ENCODE measurements at places on chromosomes 7 and 10. TPM values are rescaled to one million over a fixed set of nuclear protein-coding genes. Genes with fewer than 3 reads are reported as not detected.

GRCh38 chr10:132173185-132173584, 13.6 kb upstream of the DPYSL4 start:
- DNase-seq = no peak

DNA sequence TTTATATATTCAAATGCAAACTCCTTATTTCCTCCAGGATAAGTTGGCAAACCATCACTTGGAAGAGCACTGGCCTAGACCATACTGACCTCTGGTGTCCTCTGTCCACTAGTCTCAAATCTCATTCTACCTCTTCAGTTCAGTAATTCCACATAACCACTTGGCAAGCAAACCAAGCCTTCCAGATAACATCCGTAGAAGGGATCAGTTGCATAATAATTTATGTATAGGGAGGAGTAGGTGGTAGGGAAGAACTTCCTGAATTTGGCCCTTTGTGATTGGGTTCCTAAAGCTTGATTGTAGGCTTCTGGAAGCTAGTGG, 55.0 kb downstream of the WAC start:
- DNase-seq = peak; percentile 59

GRCh38 chr10:124917428-124918190, 24.3 kb upstream of the ZRANB1 start:
- DNase-seq = peak; percentile 41

GRCh38 chr10:100186253-100187212, 704 bp upstream of the ERLIN1 start:
- DNase-seq = peak; percentile 46

GRCh38 chr10:36181426-36182178, 539.5 kb upstream of the FZD8 start:
- peak; percentile 28 for DNase-seq

DNA sequence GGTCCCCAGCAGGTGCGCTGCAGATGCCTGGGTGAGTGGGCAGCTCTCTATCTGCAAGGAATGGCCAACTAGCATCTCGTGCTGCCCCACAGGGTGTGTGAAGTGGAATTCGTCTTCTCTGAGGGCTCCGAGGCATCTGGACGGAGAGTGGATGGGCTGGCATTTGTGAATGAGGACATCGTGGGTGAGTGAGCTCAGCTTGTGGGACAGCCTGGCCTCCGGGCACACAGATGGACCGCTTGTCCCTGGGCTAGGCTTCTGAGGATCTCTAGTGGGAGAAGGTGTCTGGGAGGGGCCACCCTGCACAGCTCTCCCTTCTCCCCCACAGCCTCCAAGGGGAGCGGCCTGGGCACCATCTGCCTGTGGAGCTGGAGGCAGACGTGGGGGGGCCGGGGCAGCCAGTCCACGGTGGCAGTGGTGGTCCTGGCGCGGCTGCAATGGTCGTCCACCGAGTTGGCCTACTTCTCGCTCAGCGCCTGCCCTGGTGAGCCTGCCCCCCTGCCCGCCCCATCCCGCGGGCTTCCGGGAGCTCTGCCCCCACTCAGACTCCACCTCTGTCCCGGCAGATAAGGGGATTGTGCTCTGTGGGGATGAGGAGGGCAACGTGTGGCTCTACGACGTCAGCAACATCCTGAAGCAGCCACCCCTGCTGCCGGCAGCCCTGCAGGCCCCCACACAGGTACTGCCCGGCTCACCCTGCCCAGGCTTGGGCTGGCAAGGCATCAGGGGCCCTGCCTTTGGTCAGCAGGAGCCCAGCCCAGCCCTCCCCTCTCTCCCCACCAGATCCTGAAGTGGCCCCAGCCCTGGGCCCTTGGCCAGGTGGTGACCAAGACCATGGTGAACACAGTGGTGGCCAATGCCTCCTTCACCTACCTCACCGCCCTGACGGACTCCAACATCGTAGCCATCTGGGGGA, 6.3 kb downstream of the POLR2J start:
- DNase-seq = no peak

DNA sequence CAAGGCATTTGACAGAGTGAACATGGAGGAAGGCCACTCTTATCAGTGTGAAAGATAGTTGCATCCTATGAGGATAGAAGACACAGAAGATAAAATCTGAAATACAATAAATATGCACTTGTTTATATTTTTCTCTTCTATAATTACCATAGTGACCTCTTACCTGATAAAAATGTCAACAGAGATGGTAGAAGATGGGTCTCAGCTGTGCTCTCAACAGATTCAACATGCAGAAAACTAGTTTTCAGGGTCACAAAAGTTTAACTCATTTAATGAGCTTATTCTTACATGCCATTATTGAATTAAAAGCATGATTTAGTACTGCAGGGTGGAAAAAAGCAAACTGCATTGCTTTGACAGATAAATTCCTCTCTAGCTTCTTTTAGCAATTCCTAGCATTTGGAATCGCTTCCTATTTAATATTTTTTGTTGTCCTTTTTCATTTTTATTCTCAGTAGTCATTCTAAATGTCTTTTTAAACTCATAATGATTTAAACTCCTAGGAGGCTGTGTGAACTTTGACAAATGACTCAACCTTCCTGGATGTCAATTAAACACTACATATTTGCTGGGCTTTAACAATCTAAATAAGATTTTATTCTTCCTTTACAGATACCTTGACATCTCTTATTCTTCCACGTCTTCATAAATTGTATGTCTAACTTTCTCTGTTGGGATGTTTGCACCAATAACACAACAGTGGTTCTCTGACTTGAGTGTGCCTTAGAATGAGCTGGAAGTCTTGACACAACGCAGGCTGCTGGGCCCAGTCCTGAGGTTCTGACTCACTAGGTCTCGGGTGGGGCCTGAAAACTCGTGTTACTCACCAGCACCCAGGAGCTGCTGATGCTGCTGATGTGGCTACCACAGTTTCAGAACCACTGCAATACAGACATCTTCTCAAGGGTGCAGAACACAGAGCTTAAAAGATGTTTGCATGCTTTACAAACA, 565.5 kb upstream of the IGFBP3 start:
- DNase-seq = peak; percentile 83

DNA sequence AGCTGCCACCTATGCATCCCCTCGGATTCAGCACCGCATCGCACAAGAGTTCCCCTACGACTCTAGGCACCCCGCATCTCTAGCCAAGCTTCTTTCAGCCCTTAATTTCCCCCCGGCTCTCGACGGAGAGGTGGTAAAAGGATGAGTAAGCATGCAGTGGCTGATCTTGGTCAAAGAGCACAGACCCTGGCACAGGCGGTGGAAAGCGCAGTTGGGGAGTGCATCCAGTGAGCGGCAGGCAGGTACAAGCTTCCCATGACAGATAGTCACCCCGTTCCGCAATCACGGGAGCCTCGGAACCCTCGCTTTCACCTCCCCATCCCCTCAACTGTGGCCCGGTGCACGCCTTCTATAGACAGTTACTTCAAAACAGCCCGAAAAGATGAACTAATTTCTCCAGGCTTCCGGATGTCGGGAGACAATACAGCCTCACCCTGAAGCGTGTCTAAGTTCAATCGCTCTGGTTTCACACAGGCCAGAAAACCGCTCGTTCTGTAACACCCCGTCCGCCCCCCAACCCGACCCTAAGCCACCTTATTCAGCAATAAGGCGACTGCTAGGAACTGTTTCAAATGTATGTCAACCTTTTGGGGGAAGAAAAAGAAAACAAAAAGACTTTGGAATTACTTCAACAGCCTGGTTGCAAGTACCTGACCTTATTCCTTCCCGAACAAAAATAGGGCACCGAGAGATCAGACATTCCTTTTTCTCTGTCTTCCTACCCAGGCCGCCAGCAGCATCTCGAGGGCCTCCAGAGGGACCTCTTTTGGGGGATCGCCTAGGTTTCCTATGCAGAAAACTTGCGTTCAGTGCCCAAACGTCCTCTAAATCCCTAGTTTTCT, 1.4 kb downstream of the RHEB start:
- peak; percentile 51 for DNase-seq

DNA sequence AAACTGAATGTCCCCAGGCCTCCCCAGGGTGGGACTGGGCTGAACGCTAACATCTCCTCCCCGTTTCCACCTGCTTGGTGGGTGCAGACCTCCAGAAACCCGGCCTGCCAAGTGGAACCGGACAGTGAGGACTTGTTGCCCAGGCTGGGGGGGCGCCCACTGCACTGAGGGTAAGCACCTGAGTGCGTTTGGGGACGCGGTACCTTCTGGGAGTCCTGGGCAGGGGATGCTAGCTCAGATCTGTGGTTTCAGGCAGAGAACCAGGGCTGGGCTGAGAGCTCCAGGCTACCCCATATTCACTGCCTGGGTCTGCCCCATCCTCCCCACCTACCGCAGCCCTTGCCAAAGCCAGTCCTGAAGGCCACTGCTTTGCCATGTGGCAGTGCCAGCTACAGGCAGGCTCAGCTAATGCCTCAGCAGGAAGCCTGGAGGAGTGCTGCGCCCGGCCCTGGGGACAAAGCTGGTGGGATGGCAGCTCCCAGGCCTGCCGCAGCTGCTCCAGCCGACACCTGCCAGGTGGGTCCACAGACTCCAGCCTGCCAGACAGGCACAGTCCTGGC, 3.5 kb upstream of the ZNF467 start:
- DNase-seq = no peak

GRCh38 chr10:22335173-22335933, 9.9 kb upstream of the SPAG6 start:
- DNase-seq = no peak

DNA sequence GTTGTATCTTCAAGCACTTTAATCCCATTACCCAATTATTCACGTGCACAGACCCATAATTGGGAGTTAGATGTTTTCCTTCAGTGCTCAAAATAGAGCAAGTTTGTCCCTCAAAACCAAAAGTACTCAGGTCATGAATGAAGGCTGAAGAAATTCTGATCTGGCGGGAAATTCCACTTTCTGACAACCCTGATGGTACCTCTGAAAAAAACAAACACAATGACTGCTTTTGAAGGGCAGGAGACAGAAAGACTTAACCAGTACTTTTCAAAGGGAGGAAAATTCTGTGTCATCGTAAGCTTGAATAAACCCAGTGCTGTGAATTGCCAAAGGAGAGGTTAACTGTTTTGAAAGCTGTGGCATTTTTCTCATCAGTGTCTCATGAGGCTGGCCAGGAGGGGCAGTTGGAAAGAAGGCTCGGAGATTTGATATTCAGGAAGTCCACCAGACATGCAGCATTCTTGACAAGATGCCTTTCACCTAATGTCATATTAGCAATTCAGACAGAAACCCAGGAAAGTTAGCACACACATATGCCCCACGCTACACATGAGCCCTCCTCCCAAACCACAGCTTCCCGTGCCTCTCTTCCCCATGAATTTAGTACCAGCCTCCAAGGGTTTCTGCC, 347.0 kb downstream of the KCNMA1 start:
- peak; percentile 97 for DNase-seq

DNA sequence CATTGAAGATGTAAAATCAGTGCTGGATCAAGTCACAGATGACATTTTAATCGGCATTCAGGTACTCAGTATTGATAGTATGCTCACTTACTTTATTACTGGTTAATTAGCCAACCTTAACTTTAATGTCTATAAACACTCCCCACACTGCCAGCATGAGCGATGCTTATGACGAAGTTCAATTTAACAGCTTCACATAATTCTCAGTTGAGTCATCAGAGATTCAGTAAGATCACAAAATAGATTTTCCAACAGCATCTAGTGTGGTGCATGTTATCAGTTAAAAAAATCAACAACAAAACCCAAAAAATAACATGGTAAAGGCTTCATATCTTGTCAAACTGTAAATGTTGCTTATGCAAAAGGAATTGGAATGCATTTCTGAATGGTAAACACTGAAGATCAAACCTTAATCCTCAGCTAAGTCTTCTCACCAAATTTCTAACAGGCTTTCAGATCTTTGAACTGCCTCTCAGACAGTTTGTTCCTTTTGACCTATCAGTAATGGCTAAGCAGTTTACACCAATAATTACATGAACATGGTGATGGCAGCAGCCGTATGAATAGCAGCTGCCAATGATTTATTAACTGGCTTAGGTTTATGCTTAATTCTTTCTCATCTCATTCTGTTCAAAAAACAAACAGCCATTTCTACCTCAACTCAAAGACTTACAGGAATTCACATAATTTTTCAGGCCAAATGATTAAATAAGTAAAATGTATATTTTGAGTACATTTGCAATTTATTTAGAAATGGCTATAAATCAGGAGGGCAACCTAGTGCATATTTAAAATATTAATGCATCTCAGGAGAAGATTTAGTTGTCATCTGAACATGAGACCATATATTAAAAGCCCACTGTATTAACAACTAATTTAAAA, 98.5 kb downstream of the CABCOCO1 start:
- peak; percentile 96 for DNase-seq

DNA sequence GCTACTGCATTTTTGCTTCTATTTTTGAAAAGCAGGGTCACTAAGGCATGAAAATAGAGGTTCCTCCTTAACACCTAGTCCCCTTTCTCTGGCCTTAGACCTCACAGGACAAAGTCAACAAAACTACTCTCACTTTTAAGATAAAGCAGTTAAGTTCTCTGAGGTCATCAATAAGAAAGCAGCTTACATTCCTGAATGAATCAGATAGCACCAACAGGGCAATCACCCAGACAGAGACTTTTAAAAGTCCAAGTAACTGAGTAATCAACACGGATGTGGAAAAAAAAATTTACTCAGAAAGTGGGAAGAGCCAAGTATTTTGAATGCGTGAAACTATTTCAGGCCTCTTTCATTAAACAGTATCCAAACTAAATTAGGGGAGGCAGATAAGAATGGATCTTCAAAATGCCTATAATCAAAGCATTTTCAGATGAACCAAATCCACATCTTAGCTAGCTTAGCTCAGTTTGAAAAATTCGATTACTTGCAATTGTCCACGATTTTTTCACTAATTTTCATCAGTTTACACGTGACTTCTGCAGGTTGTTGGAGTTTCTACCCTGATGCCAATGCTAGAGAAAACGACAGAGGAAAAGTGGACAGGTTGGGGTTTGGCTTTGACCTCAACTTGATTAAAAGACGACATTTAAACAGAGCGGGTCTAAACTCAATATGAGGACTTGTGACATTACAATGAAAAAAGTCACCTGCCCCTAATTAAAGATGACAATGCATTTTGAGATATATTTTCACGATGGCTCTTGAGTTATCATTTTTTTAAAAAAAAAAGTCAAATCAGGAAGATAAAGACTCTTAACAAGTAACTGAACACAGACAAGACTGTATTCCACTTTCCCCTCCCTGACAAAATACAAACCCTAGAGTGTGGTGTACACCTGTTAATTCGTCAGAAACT, 1.6 kb downstream of the BEND7 start:
- peak; percentile 94 for DNase-seq

DNA sequence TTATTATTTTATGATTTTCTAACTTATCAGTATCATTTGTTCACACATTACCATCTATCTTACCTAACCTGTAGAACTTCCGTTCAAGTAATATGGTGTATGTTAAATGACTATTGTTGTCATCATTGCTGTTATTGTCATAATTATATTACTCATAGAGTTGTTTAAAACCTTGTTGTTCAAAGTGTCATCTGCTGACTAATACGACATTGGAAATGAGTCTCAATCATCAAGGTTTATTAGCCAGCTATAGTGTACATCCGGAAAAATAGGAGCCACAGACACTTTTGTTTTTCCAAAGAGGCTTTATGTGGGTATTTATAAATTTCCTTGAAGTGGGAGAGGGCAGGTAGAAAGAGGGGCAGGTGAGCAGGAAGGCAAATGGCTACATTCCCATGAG, 386.9 kb upstream of the LRRTM3 start:
- no peak for DNase-seq

Gene NPC1L1
- total RNA-seq = 0.35 TPM

Gene IFIT3
- total RNA-seq = 12.8 TPM

Gene ASB13
- total RNA-seq = 12.7 TPM
